ENCODE measurements at places on chromosomes 16 and 17. TPM values are rescaled to one million over a fixed set of nuclear protein-coding genes. Genes with fewer than 3 reads are reported as not detected.

Gene BAIAP3
- total RNA-seq = 4.2 TPM

Gene SRL
- total RNA-seq = not detected

Gene OTOP2
- total RNA-seq = not detected

Gene TP53
- total RNA-seq = 11.1 TPM

Gene CCL13
- total RNA-seq = not detected

Gene RTN4RL1
- 0.54 TPM for total RNA-seq

Gene KRTAP4-6
- total RNA-seq = not detected

Gene IQCK
- total RNA-seq = 1.7 TPM

Gene TMEM101
- total RNA-seq = 43.5 TPM

Gene ZC3H18
- total RNA-seq = 91.9 TPM

Gene ZFHX3
- 39.9 TPM for total RNA-seq

Gene CACNG5
- total RNA-seq = not detected

Gene CCL14
- not detected for total RNA-seq

Gene NOS2
- 19.0 TPM for total RNA-seq

Gene PNMT
- total RNA-seq = not detected

Gene TMEM114
- not detected for total RNA-seq
